ENCODE measurements at places on chromosomes 11 and 22. TPM values are rescaled to one million over a fixed set of nuclear protein-coding genes. Genes with fewer than 3 reads are reported as not detected.

The OR4C45 gene
- not detected for total RNA-seq

The RTN4RL2 gene
- total RNA-seq, result 24.0 TPM

The USH1C gene
- total RNA-seq, result 13.4 TPM

The FOLR1 gene
- 4.8 TPM for total RNA-seq

- no peak for DNase-seq
Observed at GRCh38 chr22:28783786-28784671, 11.5 kb downstream of the CCDC117 start.

- no peak for DNase-seq
Observed at GRCh38 chr11:64020976-64021756, 14.6 kb upstream of the FLRT1 start.

DNA sequence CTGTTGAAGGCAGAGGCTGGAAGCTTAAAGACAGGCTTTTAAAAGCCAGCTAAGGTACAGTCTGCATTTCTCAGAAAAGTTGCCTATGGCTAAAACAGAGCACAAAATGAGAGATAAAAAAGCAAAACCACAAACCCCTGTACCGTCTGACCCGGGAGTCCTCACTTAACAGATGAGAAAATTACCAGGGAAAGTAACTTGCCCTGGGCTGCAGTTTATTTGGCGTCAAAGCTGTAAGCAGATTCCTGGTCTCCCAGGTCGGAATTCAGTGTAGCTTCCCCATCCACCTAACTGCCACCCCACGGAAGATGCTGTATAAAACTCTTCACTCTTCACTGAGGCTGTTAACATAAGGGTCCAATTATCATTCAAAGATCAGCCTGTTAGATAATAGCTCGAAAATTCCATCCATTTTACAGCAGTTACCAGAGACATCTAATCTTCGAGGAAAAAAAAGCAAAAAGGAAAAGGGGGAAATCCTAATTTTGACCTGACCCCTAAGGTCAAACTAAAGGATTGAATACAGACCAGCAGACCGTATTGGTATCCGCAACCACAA lies 1.5 kb downstream of the TCF20 start:
- no peak for DNase-seq

- DNase-seq, result no peak
Observed at GRCh38 chr22:27450448-27450847, 351.1 kb downstream of the MN1 start.

- peak; percentile 29 for DNase-seq
Observed at GRCh38 chr11:29019960-29020683, 911.9 kb downstream of the METTL15 start.

DNA sequence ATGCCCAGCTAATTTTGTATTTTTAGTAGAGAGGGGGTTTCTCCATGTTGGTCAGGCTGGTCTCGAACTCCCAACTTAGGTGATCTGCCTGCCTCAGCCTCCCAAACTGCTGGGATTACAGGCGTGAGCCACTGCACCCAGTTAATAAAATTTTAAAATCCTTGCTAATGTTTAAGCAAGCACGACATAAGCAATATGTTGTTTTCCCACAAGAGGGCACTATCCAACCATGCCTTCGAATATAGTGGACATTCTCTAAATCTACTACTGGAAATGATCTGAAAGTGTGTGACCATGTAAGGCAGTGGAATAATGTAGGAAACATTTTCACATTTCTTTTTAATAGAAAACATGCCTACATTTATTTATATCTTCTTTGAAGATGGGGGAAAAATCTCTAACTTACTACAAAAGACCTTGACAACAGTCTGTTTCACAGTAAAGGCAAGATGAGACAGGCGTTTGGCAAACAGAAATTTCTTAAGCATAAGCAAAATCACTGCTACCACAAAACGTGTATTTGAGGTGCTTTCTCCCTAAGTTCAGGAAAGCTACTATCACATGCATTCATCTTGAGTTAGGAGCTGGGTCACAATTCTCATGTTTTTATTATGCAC lies 38.2 kb downstream of the PITPNB start:
- peak; percentile 47 for DNase-seq

- DNase-seq, result no peak
Observed at GRCh38 chr22:34604312-34604711, 461.6 kb upstream of the ISX start.

- no peak for DNase-seq
Observed at GRCh38 chr22:24367841-24368240, 59.6 kb upstream of the ADORA2A start.

All from HCT116 (cell line).